Cortex of kidney (tissue), 1 donor: ENCODE measurements at places on chromosomes 2 and 18.

DNA sequence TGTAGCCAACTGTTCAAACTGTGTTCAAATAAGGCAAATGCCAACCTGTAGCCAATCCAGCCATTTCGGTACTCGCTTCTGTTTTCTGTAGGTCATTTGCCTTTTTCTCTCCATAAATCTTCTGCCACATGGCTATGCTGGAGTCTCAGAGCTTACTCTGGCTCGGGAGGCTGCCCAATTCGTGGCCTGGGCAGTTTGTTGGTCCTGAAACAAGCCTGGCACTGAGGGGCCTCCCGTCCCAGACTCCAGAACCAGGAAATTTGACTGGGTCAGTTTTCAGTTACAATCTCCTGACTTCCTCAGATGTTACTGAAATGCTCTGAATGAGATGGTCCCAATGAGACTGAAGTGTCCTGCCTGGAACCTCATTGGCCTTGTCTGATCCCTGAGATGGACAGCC, 120.8 kb upstream of the NPAS2 start:
- no peak for DNase-seq

DNA sequence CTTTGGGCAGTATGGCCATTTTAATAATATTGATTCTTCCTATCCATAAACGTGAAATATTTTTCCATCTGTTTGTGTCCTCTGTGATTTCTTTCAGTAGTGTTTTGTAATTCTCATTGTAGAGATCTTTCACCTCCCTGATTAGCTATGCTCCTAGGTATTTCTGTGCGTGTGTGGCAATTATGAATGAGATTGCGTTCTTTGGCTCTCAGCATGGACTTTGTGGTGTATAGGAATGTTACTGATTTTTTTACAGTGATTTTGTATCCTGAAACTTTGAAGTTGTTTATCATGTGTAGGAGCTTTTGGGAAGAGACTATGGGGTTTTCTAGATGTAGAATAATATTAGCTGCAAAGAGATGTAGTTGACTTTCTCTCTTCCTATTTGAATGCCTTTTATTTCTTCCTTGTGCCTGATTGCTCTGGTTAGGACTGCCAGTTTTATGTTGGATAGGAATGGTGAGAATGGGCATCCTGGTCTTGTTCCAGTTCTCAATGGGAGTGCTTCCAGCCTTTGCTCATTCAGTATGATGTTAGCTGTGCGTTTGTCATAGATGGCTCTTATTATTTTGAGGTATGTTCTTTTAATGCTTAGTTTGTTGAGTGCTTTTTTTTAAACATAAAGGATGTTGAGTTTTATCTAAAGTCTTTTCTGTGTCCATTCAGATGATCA, 27.0 kb upstream of the THUMPD2 start:
- no peak for DNase-seq

DNA sequence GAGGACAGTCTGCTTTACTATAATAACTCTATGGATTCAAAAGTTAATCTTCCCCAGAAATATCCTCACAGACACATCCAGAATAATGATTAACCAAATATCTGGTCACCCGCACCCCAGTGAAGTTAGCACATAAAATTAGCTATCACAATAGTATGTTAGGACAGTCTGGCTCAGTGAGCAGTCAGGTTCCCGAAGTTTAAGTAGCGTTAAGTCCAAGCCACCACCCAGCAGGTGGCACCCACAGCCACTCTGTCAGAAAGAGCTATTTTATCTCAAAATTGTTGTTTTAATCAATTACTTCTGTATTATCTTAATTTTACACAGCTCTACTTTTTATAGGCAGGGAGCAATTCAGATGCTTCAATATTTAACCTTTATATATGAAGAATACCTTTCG, 537.5 kb downstream of the MBD2 start:
- no peak for DNase-seq

GRCh38 chr2:130834931-130835765, 1.6 kb upstream of the ARHGEF4 start:
- DNase-seq, result no peak

- DNase-seq, result no peak
These were observed 28.8 kb downstream of the APCDD1 start for GRCh38 chr18:10482985-10483949.

- no peak for DNase-seq
These were observed 194.1 kb upstream of the CCDC68 start for GRCh38 chr18:55153346-55153745.

GRCh38 chr18:35343488-35343935, 708 bp downstream of the ZNF24 start:
- DNase-seq, result no peak

DNA sequence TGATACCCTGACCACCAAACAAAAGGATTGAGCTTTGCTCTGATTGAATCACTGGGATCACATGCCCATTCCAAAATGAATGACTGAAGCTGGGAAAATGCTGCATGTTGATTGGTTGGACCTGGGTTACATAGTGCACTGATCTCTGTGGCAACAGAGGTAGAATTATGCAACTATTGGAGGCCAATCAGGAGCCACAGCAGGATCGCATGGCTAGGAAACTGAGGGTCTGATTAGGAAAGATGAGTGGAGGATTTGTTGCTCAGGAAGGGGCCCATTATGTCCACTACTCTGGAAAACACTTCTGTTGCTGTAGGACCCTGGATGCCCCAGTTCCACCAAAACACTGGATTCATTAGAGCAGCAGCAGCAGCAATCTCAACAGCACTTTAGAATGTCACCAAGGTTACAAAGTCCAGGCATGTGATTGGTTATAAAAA, 25.9 kb upstream of the SGPP2 start:
- DNase-seq, result no peak
